Cardiac muscle cell (in vitro differentiated cells and primary cell): ENCODE measurements at places on chromosomes 7 and 10. TPM values are rescaled to one million over a fixed set of nuclear protein-coding genes. Genes with fewer than 3 reads are reported as not detected.

SLC26A5 gene
- polyA plus RNA-seq = 0.12 and 0.44 TPM in 2 replicates

WNT8B gene
- polyA plus RNA-seq = not detected in 2 replicates

MYOZ1 gene
- polyA plus RNA-seq = 11.7 and 17.0 TPM in 2 replicates

RBM20 gene
- polyA plus RNA-seq = 12.7 and 19.2 TPM in 2 replicates

LEP gene
- not detected in 2 replicates for polyA plus RNA-seq

MAP3K8 gene
- polyA plus RNA-seq = 6.7 and 7.8 TPM in 2 replicates

TLX1 gene
- 1.9 and 2.3 TPM in 2 replicates for polyA plus RNA-seq

TSPAN15 gene
- polyA plus RNA-seq = 252 and 541 TPM in 2 replicates

PYROXD2 gene
- 27.5 and 40.6 TPM in 2 replicates for polyA plus RNA-seq

MRC1 gene
- polyA plus RNA-seq = 0.07 and 0.22 TPM in 2 replicates

DNA sequence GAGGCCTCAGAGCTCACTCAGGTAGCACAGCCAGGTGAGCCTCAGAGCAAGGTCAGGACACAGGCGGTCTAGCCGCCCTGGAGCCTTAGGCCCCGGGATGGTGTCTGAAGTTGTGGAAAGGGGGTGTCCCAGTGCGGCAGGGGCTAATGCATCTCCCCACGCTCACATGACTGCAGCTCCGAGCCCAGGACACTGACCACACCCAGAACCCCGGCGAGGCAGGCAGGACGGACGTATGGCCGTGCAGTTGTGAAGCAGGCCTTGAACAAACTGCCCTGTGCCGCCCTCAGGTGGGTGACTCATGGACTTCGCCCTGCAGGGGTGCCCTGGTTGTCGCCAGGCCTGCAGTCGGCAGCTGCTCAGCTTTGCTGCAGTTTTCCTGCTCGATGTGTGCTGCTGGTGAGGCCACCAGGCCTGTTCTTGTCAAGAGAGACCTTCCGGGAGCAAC is 5.0 kb upstream of the PRKAR1B start:
- DNase-seq = peak; percentile 45

- no peak for DNase-seq
These were observed 79.5 kb upstream of the GPR141 start for GRCh38 chr7:37604078-37604477.

GRCh38 chr7:23539494-23539907 is 7.7 kb upstream of the TRA2A start:
- DNase-seq = no peak

DNA sequence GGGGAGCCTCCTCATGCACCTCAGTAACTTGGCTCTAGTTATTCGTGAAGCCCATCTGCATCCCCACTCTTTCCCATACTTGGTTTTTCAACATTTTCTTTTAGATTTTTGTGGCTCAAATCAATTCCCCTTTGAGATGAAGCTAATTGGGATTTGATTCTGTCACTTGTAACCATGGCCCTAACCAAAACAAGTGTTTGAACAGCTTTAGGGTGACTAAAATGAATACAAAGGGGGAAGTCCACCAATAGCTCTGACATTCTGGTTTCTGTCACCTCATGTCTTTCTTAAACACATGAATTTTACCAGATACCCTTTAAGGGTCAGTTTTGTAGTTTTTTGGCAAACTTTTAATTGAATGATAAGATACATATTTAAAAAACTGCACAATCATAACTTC is 87.0 kb downstream of the PCGF5 start:
- no peak for DNase-seq

GRCh38 chr7:46554688-46555422 is 633.8 kb upstream of the IGFBP3 start:
- no peak for DNase-seq

DNA sequence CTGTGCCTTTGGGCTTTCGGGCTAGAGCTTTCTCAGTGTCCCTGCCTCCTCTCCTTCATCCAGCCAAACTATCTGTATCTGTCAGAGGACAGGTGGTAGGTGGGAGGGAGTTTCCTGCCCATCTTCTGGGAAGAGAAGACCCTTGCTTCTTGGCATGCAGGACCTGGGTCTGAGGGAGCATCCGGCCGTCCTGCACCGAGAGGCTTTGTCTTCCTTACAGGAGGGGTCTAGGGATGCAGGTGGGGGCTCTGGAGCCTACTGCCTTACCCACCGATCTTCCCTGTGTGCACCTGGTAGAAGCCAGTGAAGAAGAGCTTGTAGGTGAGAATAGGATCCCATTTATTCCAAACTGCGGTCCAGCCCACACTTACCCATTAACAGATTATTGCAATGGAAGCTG is 5.8 kb upstream of the KLF6 start:
- no peak for DNase-seq

GRCh38 chr7:81361769-81362312 is 408.0 kb downstream of the HGF start:
- peak; percentile 12 for DNase-seq

- DNase-seq = no peak
These were observed 103.3 kb downstream of the CHRM2 start for GRCh38 chr7:136971776-136972175.

GRCh38 chr10:102799691-102800471 is 37.3 kb downstream of the CYP17A1 start:
- no peak for DNase-seq

DNA sequence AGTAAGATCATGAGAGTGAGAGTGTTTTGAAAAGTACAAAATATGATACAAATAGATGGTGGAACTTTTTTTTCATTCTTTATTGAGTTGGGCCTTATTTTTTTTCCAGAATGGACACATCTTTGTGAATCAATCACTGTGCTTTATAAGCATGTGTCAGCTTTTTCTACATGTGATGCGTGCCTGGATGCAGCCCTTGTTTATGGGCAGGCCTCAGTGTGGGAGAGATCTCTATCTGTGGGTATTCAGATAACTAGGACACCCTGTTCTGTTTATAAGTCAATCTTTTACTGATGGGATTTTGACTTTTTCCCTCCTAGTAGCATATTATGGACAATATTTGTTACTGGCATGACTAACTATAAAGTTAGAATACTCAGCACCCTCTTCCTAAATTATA is 42.9 kb upstream of the IKZF1 start:
- no peak for DNase-seq

DNA sequence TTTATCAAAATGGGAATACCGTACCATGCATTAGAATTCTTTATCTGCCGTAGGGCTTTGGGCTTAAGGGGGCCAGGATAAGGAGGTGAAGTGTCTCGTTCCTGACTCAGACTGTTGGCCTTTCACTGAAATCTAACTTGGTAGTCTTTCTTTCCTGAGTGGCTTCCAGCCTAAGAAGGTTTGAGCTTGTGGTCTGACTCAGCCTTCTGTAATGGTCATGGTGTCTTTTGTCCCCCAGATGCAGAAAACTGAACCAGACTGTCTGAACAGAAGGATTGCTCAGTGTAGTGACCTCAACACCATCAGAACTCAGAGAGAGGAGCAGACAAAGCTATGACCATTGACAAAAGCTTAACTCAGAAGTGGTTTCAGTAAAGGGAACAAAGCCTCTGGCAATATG is 39.5 kb downstream of the WNT2 start:
- no peak for DNase-seq

- DNase-seq = no peak
These were observed 562.2 kb upstream of the FOXK1 start for GRCh38 chr7:4119848-4120247.
